ENCODE measurements at places on chromosomes 12 and 14. TPM values are rescaled to one million over a fixed set of nuclear protein-coding genes. Genes with fewer than 3 reads are reported as not detected.
A peak's percentile ranks its signal among the peaks of the same experiment; 100 is the strongest.

Gene SMCO2
- 0.60 TPM for total RNA-seq

DNA sequence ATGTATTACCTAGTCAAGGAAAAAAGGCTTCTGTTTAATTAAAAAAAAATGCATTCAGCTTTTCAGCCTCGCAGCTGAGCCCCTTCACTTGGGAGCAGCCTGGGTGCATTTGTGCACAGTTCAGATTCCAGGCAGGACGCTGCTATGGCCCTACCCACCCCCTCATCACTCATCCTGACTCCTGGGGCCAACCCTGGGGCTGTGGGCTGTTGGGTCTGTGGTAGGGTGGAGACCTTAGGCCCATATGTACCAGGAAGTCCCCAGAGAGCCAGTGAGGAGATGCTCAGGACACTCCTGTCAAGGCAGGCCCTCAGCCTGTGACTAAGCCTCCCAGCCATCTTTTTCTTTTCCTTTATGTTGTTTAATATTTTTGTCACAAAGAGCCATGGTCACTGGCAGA, 9.3 kb upstream of the CDCA4 start:
- no peak overlapping the region for H3K27ac ChIP-seq
- no peak for DNase-seq
- peaks cover 10% of the 10 kb centered on the region for H3K36me3 ChIP-seq
- no peak overlapping the region for H3K4me3 ChIP-seq

DNA sequence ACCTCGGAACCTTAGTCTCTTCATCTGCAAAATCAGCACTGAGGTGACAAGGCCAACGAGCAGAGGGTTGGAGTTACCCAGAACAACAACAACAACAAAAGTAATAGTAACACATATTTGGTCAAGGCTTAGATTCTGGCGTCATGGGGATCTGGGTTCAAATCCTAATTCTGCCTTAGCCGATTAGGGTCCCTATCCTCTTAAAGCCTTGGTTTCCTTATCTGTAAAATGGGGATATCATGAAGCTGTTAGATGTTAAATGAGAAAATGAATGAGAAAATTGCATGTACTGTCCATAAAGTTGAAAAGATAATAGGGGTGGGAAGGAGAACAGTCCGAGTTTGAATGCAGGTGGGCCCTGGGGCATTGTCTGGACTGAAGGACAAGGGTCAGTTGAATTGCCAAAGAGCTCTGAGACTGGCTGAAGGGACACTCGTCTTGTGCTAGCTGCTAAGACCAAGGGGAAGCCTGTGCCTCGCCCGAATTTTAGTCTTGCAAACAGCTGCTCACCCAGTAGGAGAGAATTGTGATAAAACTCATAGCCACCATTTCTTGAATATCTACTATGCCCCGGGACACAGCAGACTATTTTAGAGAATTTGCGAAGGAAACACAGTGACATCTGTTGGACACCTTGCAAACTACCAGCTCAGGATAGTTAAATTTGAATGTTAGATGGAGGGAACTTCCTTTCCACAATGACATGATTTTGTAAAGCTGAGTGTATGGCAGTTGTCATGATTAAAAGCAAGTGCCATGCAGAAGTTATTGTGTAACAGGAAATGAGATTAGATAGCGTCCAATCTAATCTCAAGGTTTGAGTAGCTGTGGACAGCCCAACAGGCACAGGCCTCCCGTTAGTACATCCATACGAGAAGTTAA, 6.8 kb upstream of the HNF1A start:
- H3K36me3 ChIP-seq, result no peaks in the 10 kb centered on the region
- no peak overlapping the region for H3K27ac ChIP-seq
- peaks cover 1% of the 10 kb centered on the region for H3K27me3 ChIP-seq
- H3K4me3 ChIP-seq, result no peak overlapping the region

GRCh38 chr14:104090071-104090748, 4.7 kb downstream of the ASPG start:
- H3K27me3 ChIP-seq, result peaks cover 1% of the 10 kb centered on the region
- no peaks in the 10 kb centered on the region for H3K36me3 ChIP-seq

GRCh38 chr14:22848351-22849164, 12.2 kb downstream of the MMP14 start:
- H3K27ac ChIP-seq, result no peak overlapping the region
- peaks cover 24% of the 10 kb centered on the region for H3K4me1 ChIP-seq
- peaks cover 13% of the 10 kb centered on the region for H3K27me3 ChIP-seq
- no peaks in the 10 kb centered on the region for H3K36me3 ChIP-seq
- no peak for DNase-seq

- no peaks in the 10 kb centered on the region for H3K4me1 ChIP-seq
- no peak for DNase-seq
- H3K27me3 ChIP-seq, result no peaks in the 10 kb centered on the region
- H3K4me3 ChIP-seq, result no peak overlapping the region
Observed at GRCh38 chr12:110361216-110361615, 42.3 kb downstream of the ANAPC7 start.

GRCh38 chr14:81990312-81990761, 456.7 kb upstream of the SEL1L start:
- no peaks in the 10 kb centered on the region for H3K27me3 ChIP-seq
- H3K4me3 ChIP-seq, result no peak overlapping the region
- peak; percentile 28 for DNase-seq
- no peak overlapping the region for H3K27ac ChIP-seq
